ENCODE measurements at places on chromosomes 4 and X.

- no peak for DNase-seq
These were observed 662.1 kb upstream of the DIPK2B start for GRCh38 chrX:45862801-45863200.

DNA sequence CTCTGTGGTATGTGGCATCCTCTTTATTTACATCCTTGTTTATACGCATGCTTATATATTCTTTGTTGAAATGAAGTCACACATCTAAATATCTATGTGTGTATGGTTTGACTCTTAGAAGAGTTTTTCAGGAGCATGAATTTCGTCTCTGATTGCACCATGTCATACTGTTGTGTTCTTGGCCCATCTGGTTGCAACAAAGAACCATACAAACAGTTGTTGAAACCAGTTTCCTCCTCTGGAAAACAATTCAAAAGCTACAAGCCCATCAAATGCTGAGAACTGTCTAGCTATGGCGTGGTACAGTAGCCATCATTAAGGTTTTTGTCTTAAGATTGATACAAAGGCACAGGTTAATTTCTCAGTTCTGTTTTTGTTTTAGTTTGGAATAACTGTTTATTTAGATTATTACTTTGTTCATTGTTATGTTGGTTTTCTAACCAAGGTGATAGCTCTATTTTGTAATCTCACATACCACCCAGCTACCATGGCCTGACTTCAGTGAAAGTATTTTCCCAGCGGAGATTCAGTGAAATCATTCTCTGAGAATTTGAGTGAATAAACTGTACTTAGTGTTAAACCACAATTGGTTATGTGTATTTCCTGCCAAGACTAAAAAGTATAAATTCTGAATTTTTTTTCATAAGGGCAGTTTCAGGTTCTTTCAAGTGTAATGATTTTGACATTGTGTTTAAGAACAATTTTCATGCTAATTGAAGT lies 91.0 kb downstream of the ARHGAP24 start:
- no peak for DNase-seq

- no peak for DNase-seq
These were observed 569.3 kb upstream of the DIPK2B start for GRCh38 chrX:45769761-45770582.

- no peak for DNase-seq
These were observed 136.1 kb upstream of the MID1 start for GRCh38 chrX:10756441-10756840.

- DNase-seq: no peak
These were observed 127.1 kb upstream of the SLC4A4 start for GRCh38 chr4:71211748-71212147.

GRCh38 chr4:14269824-14270223 lies 642.3 kb upstream of the BOD1L1 start:
- no peak for DNase-seq

GRCh38 chr4:56303921-56304320 lies 83.4 kb downstream of the AASDH start:
- no peak for DNase-seq

- no peak for DNase-seq
These were observed 145.6 kb downstream of the ARX start for GRCh38 chrX:24870143-24870542.

- DNase-seq: no peak
These were observed 33.7 kb upstream of the WDR17 start for GRCh38 chr4:176031922-176032321.

- no peak for DNase-seq
These were observed 276.1 kb downstream of the NR3C2 start for GRCh38 chr4:148166132-148166591.

- no peak for DNase-seq
These were observed 60.6 kb downstream of the RPS6KA3 start for GRCh38 chrX:20205927-20206708.

DNA sequence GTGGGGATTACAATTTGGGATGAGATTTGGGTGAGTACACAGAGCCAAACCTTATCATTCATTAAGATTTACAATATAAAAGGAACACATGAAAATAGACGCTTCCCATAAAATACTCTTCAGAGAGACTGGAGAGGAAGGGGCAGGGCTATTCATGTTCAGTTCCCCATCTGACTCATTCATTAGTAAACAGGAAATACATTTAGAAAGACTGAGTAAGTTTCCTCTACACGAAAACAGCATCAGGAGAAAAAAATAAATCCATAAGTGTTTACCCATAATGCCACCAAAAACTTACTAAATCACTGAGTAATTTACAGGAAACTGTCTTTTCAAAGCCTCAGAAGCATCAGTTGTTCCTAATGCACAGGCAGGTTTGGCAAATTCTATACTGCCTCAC lies 255.4 kb upstream of the CXorf51A start:
- no peak for DNase-seq

DNA sequence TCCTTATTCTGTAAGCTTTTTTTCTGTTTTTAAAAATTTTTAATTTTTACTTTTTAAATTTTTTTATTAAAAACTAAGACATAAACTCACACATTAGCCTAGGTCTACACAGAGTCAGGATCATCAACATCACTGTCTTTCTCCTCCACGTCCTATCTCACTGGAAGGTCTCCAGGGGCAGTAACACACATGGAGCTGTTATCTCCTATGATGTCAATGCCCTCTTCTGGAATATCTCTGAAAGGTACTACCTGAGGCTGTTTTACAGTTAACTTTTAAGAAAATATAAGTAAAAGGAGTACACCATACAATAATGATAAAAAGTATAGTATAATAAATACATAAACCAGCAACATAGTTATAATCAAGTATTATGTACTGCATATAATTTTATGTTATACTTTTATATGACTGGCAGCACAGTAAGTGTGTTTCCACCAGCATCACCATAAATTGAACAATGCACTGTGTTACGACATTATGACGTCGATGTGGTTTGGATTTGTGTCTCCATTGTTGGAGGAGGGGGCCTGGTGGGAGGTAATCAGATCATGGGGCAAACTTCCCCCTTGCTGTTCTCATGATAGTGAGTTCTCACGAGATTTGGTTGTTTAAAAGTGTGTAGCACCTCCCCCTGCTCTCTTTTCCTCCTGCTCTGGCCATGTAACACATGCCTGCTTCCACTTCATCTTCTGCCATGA lies 21.3 kb downstream of the IL15 start:
- DNase-seq: peak; percentile 2

GRCh38 chr4:183550345-183551093 lies 45.7 kb downstream of the ING2 start:
- no peak for DNase-seq

DNA sequence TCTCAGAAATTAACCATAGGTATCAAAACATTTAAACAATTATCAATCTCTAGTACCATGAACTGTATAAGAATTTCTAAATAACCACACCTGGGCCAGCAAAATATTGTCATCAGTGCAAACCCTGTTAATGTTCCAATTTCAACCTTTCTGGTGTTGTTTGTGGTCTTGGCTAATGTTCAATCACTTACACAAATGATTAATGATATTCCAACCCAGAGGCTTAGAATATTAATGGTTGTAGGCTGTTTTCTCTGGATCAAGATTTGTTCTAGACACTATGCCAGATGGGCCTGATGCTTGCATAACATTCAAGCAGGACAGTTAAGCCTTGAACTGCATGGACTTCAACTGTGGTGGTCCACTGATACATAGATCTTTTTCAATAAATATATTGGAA lies 69.1 kb downstream of the HS3ST1 start:
- no peak for DNase-seq

GRCh38 chr4:78197947-78198346 lies 140.8 kb downstream of the FRAS1 start:
- no peak for DNase-seq

GRCh38 chrX:39439906-39440798 lies 638.9 kb downstream of the MID1IP1 start:
- DNase-seq: no peak

GRCh38 chr4:57219431-57219830 lies 109.2 kb upstream of the IGFBP7 start:
- no peak for DNase-seq

DNA sequence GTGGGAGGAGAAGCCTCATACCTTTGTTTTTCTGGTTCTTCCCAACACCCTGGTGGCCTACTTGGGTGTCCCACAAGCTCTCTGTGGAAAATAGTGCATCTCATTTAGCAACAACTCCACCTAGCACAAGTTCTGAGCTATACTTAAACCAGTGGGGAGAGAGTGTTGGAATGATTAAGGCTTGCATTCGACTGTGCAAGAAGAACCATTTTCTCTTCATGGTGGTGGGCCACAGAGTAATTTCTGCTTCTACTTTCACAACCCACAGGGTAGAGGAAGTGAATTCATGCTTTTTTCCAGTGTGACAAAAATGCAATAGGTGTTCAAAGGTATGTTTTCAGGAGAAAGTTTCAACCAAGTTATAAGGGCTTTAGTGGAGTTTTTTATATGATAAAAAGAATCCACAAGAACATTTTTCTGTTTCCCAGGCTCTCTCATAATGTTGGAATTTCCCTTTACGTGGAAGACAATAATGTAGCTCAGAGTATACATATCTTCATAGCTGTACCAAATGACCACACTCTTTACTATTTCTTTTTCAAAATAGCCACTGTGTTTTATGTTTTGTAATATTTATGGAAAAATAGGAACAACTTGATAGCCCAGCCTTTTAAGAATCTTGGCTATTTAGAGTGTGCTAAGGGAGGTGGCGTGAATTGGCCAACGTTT lies 80.3 kb upstream of the HHIP start:
- DNase-seq: no peak

GRCh38 chrX:32662516-32662915 lies 548.8 kb downstream of the DMD start:
- DNase-seq: no peak

DNA sequence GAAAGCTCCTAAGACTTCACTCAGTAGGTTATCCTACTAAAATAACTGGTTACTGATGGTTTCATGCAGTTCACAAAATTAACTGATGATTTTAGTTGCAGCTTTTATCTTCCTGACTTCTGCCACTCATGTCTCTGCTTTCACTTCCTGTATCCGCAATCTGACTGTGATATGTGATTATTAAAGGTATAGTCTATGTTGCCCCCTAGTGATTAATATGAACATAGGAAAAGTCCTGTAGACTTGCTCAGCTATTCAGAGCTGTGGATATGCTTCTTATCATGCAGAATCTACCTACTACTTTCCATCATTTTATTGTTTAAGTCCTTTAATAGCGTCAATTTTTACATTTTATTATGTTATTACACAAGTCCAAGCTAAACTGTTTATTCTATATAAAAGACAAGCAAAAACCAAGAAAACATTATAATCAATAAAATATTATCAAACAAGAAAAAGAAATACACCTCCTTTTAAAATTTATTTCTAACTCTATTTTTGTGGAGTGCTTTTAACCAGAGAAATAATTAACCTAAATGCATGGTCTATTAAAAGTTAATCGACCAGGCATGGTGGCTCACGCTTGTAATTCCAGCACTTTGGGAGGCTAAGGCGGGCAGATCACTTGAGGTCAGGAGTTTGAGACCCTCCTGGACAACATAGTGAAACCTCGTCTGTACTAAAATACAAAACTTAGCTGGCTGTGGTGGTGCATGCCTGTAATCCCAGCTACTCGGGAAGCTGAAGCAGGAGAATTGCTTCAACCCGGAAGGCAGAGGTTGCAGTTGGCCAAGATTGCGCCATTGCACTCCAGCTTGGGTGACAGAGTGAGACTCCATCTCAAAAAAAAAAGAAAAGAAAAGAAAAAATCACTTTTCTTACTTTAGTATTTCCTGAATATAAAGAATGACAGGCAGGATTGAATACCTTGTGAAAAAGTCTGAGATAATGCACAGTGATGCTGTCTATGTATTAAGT lies 40.4 kb upstream of the TLR2 start:
- peak; percentile 5 for DNase-seq

GRCh38 chrX:132837126-132837525 lies 121.3 kb downstream of the HS6ST2 start:
- DNase-seq: no peak

DNA sequence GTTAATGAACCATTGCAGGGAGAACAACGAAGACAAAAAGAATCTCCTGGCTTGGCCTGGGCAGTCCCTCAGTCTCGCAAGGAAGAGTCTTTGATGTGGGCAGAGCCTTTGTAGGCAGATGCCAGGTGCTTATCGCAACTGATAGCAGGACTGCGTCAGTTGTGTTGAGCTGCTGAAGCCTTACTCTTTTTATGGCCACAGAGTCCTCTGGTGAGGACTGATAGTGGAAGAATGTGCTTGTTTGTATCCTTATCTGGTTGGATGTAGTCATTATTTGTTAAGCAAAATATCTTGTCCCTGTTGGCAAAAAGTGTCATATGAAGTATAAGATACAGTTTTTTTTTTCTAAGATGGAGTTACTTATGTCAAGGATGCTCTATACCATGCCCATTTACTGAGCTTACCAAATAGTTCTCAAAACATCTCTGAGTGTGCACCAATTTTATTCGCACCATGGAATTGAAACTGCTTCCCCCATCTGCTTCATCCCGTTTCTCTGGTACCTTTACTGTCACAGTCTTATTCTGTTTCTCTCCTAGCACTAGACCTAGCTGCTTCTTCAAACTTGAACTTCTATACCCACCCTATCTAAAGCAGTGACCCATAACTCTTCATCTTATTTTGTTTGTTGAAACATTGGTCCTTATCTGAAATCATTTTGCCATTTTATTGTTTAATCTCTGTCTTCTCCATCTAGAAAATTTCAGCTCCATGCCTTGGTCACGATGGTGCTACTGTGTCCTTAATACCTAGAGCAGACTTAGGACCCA lies 47.0 kb upstream of the SPRY1 start:
- no peak for DNase-seq

DNA sequence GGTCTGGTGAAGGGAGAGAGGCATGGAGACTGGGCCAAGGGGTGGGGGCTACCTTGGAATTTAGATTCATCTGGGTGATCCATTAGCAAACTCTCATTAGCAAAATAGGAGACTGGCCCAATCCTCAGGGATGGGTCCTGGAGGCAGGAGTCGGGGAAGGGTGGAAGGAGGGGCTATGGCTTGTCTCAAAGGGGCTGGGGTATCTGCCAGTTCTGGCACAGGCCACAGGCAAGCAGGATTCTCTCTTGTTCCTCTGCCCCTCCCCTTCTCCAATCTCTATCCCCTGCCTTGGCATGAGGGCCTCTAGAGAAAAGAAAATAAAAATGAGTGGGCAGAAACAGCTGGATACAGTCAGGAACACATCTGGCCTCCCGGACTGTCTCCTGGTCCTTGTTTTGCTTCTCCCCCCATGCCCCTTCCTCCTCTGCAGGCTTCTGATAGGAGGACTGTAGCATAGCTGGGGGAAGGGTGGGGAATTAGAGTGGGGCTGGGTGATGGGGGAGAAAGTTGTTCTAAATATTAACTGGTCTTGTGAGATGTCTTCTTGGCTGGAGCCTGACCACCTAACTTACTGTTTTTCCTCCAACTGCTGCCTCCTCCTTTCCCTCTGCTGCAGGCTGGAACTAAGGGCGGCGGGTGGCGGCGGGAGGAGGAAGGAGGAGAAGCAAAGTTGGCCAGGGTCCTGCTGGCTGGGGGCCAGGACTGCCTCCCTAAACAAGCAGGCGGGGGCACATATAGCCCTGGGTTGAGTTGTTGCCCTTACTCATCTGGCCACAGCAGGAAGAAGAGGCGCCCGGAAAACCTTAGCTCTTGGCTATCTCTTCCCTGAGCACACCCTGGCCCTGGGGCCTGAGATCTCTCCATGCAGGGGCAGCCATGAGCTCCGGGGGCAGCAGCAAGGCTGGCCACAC lies 53.3 kb upstream of the LAS1L start:
- DNase-seq: no peak
